ENCODE measurements at places on chromosomes 11 and 22. TPM values are rescaled to one million over a fixed set of nuclear protein-coding genes. Genes with fewer than 3 reads are reported as not detected.

The CASP5 gene
- total RNA-seq, result 0.29 TPM

The BRSK2 gene
- total RNA-seq, result 1.4 TPM

The THY1 gene
- total RNA-seq, result 33.4 TPM

DNA sequence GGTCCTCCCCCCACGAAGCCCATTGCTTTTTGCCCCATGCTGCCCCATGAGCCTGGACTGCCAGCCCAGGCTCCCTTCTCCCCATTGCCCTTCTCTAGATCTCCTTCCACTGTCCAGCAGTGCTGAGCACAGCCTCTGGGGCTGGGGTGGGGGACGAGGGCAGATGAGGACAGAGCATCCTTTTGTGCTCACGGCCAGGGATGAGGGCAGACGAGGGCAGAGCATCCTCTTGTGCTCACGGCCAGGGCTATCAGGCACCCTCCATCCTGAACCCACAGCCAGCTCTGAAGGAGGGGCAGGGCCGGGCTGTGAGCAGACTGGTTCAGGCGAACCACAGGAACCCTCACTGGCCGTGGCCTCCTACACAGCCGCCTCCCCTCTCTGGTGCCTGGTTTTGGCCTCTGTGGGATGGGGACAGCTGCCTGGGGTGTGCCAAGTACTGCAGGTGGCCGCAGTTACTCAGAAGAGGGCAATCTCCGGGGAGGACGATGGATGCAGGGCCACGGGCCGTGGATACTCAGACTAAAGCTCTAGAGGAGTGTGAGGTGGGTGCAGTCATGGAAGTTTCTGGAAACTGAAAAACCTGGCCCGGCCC, 1258.8 kb downstream of the BRD1 start:
- no peak for DNase-seq

DNA sequence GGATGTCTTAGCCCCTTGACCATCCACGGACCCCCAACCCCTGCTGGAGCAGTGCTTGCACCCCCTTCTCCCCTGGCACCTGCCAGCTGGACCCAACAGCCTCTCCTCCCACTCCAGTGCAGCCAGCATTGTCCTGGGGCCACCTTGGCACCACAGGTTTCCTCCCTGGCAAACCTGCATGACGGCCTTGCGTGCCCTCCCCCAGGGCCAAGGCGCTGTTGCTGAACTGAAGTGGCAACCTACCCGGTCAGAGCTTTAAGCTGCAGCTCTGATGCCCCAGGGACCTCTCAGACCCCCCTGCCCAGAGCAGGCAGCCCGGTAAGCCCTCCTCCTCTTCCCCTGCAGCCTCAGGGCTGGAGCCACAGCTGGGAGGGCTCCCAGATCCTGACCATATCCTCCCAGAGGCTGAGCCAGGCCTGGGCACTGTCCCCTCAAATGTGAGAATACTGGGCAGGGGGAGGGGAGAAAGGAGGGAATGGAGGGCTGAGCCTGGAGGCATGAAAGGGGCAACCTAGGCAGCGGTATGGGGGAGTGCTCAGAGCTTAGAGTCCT, 1.8 kb upstream of the LRRC75B start:
- no peak for DNase-seq

DNA sequence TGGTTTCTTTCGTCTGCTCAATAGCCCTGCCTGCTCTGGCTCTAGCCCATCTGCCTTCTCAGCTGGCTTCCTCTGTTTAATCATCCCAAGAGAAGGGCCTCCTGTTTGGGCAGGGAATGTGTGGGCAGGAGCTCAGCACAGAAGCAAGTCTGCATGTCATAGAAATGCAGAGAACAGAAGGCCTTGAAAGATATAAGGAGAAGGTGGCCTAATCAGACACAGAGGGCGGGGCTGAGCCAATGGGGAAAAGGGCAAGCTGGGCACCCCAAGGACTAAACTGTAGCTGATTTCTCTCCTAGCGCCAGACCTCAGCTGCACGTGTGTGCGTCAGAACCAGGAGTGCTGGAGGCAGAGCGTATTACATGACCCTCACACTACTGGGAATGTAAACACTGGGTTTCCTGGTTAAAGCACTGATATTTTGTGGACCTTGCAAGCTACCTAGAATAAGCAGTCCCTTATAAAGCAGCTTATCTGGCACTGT, 7.6 kb upstream of the CCKBR start:
- no peak for DNase-seq

GRCh38 chr22:46661221-46661851, 41.1 kb downstream of the GRAMD4 start:
- DNase-seq, result no peak

DNA sequence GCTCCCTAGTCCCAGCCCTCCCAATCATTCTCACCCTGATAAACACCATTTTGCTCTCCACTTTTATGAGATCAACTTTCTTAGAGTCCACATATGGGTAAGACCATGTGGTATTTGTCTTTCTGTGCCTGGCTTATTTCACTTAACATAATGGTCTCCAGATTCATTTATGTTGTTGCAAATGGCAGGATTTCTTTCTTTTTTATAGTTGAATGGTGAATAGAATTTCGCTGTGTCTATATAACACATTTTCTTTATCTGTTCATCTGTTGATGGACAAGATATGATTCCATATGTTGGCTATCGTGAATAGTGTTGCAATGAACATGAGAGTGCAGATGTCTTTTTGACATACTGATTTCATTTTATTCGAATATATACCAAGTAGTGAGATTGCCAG, 367.4 kb upstream of the ARHGAP42 start:
- DNase-seq, result no peak

All from mesenteric fat pad (tissue), 1 donor.